ENCODE measurements at places on chromosomes 6 and 20. TPM values are rescaled to one million over a fixed set of nuclear protein-coding genes. Genes with fewer than 3 reads are reported as not detected.

Gene TULP1
- 0.66 TPM for total RNA-seq

Gene DNAH8
- not detected for total RNA-seq

Gene CRISP2
- not detected for total RNA-seq

Gene HLA-DRB1
- not detected for total RNA-seq

Gene VSX1
- not detected for total RNA-seq

Gene LAMA2
- total RNA-seq = 2.2 TPM

- no peak for DNase-seq
Measured at GRCh38 chr6:23875006-23875405, 251.0 kb upstream of the NRSN1 start.

DNA sequence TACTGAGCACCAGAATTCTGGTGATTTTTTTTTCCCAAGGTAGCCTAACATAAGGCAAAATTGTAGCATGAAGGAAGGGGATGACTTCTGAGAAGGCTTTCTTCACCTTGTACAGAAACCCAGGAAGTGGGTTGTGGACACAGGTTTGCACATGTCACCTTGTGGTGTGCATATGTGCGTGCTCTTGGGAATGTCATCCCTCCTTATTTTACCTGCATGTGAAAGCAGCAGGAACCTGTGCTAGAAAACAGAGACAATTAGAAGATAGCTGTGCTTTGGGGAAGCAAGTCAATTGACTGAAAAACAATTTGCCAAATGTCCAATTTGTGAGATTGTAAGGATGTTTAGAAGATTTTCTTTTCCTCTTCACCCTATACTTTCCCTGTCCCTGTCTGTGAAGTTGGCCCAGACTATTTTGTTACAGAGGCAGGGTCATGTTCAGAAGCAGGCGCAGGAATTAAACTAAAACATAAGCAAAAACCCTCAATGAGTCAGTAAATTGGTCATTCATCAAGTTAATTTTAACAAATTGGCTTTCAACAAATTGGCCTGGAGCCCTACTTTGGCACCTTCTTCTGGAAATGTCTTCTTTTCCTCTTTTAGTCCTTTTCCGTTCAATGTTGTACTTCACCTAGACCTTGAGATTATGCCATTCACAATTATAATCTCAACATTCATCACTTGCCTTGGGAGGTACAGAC, 261.2 kb downstream of the ADGB start:
- DNase-seq = no peak

GRCh38 chr20:43983359-43983758, 68.7 kb downstream of the TOX2 start:
- DNase-seq = peak; percentile 25

- DNase-seq = no peak
Measured at GRCh38 chr6:114344971-114345275, 2.1 kb upstream of the HS3ST5 start.

DNA sequence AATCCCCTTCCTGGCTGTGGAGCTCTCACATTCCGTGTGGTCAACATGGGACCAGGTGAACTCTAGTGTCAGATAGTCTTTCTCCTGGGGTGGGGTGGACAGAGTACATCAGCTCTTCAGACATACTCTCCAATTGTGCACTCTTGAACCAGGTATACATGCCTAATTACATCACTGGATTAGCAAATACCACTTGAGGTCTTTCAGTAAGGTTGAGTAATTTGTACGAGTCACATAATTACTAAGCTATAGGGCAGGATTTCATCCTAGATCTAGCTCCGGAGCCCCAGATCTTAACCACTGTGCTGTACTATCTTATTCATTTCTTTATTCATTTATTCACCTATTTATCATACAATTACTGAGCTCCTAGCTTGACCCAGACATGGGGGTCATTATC, 821.3 kb downstream of the TFAP2A start:
- no peak for DNase-seq

GRCh38 chr6:99026135-99026534, 78.4 kb upstream of the FBXL4 start:
- DNase-seq = peak; percentile 4

- DNase-seq = no peak
Measured at GRCh38 chr6:13217206-13217905, 111.0 kb downstream of the TBC1D7 start.

DNA sequence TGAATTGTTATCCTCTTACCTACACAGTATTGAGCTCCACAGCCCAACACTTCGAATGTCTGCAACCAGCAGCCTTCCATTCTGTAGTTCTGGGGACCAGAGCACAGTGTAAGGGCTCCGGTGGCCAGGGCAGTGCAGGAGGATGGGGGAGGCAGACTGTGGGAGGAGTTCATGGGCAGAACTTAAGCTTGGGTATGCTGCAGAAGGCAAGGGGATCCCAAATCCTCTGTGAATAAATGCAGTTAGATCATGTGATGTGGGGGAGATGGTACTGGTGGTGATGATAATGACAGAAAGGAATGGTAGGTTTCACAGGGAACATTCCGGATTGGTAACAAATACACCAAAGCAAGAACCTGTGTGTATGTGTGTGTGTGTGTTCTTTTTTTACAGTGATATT, 26.5 kb upstream of the CNKSR3 start:
- DNase-seq = no peak

- no peak for DNase-seq
Measured at GRCh38 chr6:36912030-36912454, 26.3 kb downstream of the C6orf89 start.

DNA sequence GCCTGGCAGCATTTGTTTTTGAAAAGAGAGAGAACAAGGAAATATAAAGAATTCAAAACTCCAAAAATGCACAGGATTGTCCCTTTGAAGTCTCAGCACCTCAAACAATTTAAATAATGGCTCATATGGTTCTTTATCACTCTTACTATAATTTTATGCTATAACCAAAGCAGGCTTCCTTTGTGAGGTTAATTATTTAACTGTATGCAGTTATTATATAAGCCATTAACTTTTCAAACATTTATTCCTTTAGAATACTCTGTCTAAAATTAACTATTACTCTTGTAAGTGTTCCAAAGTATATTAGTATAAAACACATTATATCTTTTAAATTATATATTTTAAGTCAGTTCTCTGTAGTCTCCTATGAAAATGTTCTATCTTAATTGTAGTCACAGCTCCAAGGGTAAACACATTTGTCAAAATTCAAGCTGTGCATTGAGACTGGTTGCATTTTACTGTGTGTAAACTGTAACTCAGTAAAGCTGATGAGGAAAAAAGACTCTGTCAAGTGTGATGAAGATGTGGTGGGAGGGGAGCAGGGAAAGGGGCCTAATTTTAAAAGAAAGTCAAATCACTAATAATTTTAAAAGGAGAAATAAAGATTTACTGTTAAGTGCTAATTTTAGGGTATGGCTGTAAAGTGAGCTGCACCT, 20.0 kb upstream of the PLAGL1 start:
- DNase-seq = no peak

DNA sequence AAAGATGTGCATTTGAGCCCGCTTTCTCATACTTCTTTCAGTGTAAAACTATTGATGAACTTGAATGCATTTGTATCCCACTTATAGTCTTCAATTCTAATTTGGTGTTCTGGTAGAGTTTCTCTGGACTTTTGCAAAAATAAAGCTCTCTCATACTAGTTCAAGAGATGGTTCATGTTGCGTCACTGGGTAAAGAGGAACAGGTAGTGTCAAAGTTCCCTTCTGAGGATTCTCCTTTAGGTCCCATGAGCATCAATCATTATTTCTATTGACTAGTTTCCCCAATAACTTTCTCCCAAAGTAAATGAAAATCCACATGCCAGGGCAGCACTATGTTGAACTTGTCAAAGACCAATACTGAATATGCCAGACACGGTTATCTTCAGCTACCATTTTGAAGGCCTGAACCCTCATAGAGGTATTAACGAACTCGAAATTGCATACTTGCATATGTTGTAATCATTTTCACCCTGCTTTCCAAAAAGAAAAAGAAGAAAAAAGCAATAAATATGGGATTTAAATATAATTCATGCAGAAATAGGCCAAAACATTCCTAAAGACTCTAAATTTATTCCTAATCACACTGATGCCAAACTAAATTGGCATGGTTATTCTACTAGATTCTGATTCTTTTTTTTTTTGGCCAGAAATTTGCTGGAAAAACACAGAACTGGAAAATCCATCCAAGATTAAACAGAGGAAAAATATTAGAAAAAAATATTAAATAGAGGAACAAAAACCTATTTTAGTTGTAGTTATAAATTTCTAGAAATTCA, 84.5 kb downstream of the SGK1 start:
- DNase-seq = no peak

DNA sequence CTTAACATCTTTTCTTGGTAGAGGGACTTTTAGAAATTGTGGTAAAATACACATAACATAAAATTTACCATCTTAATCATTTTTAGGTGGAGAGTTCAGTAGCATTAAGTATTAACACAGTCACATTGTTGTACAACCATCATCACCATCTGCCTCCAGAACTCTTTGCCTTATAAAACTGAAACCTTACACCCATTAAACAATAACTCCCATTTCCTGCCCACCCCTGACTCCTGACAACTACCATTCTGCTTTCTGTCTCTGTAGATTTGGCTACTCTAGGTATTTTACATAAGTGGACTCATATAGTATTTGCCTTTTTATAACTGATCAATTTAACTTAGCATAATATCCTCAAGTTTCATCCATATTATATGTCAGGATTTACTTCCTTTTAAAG, 88.7 kb downstream of the ZHX3 start:
- peak; percentile 42 for DNase-seq
